ENCODE measurements at places on chromosomes 16 and 17.
A peak's percentile ranks its signal among the peaks of the same experiment; 100 is the strongest.

DNA sequence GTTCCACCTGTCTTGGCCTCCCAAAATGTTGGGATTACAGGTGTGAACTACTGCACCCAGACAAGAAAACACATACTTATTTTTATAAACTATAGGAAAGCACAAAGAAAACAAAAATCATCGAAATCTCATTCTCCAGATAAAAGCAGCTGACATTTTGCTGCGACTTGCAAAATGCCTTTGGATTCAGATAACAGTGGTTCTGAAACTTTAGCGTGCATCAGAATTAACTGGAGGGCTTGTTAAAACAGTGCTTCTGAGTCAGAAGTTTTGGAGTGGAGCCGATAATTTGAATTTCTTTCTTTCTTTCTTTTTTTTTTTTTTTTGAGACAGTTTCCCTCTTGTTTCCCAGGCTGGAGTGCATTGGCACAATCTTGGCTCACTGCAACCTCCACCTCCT is 17.7 kb upstream of the GJD3 start:
- DNase-seq: no peak

DNA sequence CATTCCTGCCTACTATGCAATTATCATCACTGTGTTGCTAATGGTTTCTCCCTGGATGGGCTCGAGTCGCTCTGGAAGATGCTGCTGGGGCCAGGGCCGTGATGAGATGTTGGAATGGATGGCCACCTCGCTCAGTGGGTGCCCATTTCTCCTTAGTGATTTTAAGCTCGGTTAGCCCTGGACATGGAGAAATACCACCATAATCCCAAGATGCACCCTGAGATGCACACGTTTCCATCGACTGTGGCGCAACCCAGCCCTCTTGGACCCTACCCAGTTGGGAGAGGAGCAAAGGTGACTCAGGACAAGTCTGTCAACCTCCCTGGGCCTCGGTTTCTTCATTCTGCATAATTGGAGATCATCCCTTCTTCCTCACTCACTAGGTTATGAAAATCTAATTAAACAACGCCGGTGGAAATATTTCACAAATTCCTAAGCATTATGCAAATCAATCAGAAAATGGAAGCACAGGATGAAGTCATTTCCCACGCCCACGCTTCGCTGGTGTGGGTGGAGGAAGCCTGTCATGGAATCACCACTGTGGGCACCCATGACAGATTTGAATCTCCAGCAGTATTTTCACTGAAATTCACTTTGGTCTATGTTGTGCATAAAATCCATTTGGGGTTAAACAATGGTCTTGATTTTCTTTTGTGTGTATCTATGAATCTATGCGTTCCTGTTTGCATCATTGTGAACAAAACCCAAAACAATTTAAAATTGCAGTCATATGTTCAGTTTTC is 195.2 kb downstream of the AXIN2 start:
- DNase-seq: no peak

GRCh38 chr17:17532991-17533390 is 36.8 kb upstream of the RASD1 start:
- no peak for DNase-seq

- DNase-seq: no peak
These were observed 16.4 kb downstream of the CDK5RAP3 start for GRCh38 chr17:47987240-47987835.

DNA sequence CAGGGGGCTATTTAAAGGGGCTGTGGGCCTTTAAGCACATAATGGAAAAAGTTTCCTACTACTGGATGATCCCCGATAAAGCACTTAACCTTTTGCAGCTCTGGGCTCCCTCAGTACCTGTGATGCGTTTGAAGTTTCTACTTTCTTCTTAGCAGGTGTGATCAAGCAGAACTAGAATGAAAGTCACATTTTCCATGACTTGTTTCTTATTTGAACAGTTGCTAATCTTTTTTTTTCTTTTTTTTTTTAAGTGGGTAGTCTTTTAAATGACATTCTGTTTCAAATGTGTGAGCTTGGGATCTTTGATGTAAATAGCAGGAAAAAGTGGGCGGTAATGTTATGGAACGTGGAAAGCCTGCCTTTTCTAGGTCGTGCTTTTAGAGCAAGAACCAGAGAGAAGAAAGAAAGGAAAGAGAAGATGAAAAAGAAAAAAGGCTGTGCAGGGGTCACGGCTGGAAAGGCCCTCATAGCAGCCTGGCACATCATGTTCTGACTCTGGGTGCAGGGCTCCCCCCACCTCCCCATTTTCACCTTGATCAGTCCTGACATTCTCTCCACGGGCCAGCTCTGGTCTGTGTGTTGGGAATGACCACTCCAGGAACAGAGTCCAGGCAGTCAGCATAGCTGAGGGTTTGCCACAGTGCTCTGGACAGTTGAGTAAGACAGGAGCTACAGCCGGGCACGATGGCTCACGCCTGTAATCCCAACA is 150.6 kb downstream of the CLEC16A start:
- no peak for DNase-seq

GRCh38 chr17:81727324-81728031 is 15.4 kb downstream of the SLC25A10 start:
- no peak for DNase-seq

- DNase-seq: no peak
These were observed 101.9 kb downstream of the PCTP start for GRCh38 chr17:55852734-55853133.

DNA sequence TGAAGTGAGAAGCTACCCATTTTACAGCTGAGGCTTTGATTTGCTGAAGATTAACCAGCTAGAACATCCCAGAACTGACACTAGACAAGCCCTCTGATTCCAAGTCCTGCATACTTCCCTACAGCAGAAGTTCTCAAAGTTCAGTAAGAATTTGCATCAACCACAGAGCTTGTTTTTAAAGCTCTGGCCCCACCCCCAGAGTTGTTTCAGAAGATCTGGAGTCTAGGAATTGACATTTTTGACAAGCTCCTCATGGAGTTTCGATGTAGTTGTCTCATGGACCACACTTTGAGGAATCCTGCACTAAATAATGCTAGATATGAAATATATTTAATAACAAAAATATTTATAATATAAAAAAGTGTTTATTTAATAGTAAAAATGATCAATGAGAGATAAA is 120.3 kb upstream of the ADAMTS18 start:
- DNase-seq: no peak

- DNase-seq: no peak
These were observed 22.6 kb downstream of the RABEP1 start for GRCh38 chr17:5304636-5305035.

GRCh38 chr16:75305364-75306098 is 54.1 kb upstream of the BCAR1 start:
- DNase-seq: peak; percentile 100

DNA sequence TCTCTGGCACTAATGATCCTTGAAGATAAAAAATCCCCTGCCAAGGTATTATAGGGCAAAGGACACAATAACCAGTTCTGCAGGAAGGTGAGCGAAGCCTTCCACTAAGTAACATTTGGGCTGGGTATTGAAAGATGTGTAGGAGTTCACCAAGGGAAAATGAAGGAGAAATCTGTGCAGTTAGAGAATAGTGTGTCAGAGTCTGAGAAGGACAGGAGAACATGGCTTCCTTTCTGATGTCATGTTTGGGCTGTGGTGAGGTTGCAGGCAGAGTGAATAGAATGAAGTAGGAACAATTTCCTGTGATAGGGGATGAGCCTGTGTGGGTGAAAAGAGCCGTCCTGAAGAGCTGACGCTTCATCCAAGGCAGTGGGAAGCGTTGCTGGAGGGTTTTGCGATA is 24.1 kb upstream of the CIITA start:
- no peak for DNase-seq

- no peak for DNase-seq
These were observed 23.9 kb downstream of the NFAT5 start for GRCh38 chr16:69589434-69590269.

- DNase-seq: no peak
These were observed 7.2 kb downstream of the TIMM22 start for GRCh38 chr17:1003972-1004768.

DNA sequence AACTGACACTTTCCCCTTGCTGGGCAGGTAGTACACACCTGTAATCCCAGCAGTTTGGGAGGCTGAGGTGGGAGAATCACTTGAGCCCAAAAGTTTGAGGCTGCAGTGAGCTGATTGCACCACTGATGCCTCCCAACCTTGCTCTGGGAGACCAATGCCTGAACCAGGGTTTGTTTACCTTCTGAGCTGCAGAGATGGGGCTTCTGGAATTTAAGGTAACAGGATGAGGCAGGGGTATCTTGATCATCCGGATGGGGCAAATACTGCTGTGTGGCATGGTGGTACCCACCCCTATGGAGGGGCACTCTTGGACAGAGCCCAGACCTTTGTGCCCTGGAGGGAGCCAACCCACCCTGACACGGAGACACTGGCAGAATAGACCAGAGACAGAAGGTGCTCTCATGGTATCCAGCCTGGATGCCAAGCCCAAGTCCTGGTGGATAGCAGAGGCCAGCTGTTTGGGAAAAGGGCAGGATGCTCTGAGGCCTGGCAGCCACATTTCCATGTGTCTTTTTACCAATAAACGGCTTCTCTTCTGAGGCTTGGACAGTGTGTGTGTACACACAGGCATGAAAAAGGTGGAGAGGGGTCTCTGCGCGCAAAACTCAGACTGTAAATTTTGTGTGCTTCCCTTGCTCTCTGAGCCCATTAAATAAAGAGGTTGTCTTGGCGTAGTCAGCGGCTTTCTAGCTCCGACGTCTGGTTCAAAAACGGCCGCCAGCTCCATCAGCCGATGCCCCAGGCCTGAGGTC is 4.4 kb downstream of the ZNF48 start:
- no peak for DNase-seq

GRCh38 chr16:82157836-82158235 is 12.2 kb downstream of the MPHOSPH6 start:
- no peak for DNase-seq

DNA sequence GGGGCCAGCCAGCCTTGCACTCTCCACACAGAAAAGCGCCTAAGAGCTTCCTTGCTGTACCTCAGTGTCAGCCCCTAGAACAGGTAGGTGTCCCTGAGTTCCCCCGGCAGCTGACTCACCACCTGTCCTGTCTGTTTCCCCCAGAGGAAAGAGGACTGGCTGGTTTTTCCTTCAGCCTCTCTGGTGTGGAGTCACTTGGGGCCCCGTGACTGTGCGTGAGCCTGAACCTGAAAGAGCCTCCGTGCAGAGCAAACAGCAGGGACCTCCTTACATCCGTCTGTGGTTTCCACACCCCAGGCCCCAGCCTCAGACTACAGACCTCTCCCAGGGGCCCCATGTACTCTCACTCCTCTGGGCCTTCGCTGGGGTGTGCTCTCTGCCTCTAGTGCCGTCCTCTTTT is 87.8 kb downstream of the GNAO1 start:
- no peak for DNase-seq

DNA sequence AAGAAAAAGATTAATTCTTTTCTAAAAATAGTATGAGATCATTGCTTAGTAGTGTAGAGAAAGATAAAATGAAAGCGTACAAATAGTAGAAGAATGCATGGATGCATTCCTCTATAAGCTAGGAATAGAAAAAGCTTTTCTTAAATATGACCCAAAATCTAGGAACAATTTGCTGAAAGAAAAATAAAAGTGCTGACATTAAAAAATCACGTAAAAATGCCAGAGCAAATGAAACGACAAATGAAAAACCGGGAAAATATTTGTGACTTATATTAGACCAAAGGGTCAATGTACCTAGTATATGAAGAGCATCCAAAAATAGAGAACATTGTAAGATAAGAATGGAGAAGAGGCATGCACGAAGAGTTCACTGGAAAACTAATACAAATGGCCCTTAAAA is 149.5 kb upstream of the MON1B start:
- DNase-seq: no peak

- no peak for DNase-seq
These were observed 143.9 kb downstream of the ANKFN1 start for GRCh38 chr17:56297184-56297583.

GRCh38 chr17:29870836-29871465 is 59.1 kb downstream of the SSH2 start:
- DNase-seq: no peak

- DNase-seq: peak; percentile 34
These were observed 29.3 kb downstream of the DYNLRB2 start for GRCh38 chr16:80570106-80570478.

DNA sequence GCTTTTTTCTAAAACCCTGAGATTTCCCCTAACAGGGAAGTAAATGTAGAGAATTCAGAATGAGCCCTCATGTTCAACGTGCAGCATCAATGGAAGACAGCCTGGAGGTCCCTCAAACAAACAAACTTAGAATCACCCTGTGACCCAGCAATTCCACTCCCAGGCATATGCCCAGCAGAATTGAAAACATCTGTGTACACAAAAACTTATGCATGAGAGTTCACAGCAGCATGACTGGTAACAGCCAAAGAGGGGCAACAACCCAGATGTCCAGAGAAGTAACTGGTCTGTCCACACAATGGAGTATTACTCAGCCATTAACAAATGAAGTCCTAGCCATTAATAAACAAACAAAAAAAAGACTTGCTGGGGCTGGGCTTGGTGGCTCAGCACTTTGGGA is 252.7 kb downstream of the PARN start:
- no peak for DNase-seq

DNA sequence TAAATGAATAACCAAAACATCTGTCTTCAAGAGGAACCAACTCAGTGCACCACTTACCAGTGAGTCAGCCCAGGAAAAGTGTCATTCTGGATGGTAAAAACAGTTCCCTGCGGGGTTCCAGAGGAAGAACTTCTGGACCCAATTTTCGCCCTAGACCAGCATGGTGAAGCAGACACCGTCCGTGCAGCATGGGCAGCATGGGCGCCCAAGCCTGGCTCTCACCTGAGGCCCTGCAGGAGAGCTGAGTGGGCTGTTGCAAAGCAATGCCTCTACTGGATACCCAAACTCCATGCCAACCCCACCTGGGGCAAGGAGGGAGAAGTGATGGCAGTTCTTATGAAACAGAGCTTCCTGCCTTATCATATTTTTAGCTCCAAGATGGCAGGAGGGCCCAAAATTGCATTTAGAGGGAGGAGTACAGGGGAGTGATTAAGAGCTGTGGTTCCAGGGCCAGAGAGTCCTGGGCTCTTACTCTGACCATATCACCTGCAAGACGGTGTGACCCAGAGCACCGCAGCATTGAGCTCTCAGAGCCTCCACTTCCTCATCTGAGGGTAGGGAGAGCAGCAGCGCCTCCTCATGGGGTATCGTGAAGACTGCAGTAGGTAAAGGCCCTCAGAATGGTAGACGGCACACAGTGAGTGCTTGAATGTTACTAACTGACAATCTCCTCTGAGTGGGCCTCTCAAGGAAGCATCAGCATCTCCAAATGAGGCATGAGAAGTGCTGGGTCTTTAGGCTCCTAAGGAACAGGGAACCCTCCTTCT is 16.6 kb upstream of the INPP5K start:
- DNase-seq: no peak

- no peak for DNase-seq
These were observed 688 bp downstream of the ADAP2 start for GRCh38 chr17:30922235-30923030.
